Upper lobe of left lung (tissue), 6 donors: ENCODE measurements at places on chromosomes 1 and 21. TPM values are rescaled to one million over a fixed set of nuclear protein-coding genes. Genes with fewer than 3 reads are reported as not detected.

- DNase-seq: no peak
Observed at GRCh38 chr1:19946331-19946751, 22.9 kb upstream of the PLA2G2E start.

GRCh38 chr1:215267495-215267894 is 185.0 kb downstream of the KCNK2 start:
- no peak for DNase-seq

DNA sequence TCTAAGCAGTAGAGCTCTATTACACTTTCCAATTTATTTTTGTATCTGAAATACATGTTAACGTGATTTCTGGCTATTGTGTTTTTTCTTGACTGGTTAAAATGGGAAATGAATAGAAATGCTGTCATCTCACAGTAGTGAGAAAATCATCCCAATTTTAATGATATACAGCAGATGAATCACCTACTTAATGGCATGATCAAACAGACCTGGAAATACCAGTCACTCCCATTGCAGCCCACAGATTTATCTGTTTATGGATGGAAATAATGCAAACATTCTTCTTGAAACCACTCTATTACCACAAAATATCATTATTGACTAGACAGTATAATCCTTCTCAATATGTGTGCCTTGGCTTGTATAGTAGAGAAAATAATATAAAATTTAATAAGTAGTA is 497.8 kb upstream of the ADAMTS5 start:
- DNase-seq: no peak

- DNase-seq: no peak
Observed at GRCh38 chr1:993379-993995, 6.4 kb downstream of the HES4 start.

- no peak for DNase-seq
Observed at GRCh38 chr1:92951141-92951582, 10.1 kb downstream of the DIPK1A start.

GRCh38 chr1:52210044-52210443 is 68.2 kb downstream of the ZFYVE9 start:
- no peak for DNase-seq

DNA sequence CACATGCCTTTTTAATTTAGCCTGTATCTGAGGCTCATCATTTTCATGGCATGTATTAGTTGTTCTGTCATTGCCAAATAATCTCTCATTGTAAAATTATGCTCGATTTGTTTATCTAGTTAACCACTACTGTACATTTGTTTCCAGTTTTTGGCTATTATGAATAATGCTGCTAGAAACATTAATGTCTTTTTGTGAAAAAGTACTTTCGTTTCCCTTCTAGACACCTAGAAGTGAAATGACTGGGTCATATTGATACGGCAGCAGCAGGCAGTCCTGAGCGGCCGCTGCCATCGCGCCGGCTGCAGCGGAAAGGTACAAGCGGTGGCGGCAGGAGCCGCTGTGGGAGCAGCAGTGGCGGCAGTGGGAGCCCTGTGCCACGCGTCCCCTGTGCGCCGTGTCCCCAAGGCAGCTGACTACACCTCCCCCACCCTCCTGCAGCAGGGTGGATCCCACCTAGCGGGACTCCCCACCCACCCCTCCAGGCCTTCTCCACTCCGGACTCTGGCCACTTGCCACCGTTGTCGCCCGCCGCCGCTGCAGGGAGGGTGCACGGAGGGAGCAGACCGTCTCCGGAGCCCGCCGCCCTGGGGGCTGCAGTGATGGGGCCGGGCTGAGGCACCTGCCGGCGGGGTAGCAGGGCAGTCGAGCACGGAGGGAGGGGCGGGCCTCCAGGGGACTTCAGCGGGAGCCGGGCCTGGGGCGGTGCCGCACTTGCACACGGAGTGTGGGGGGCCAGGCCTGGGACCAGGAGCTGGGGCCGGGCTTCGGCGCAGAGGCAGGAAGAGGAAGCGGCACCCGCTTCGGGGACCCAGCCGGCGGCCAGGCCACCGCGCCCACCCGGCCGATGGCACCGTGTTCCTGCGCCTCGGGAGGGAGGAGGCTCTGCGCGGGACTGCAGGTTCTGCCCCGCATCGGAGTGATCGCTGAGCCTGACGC is 66.8 kb upstream of the RGS7 start:
- DNase-seq: peak; percentile 85

GRCh38 chr1:243575070-243575469 is 275.0 kb downstream of the AKT3 start:
- no peak for DNase-seq

DNA sequence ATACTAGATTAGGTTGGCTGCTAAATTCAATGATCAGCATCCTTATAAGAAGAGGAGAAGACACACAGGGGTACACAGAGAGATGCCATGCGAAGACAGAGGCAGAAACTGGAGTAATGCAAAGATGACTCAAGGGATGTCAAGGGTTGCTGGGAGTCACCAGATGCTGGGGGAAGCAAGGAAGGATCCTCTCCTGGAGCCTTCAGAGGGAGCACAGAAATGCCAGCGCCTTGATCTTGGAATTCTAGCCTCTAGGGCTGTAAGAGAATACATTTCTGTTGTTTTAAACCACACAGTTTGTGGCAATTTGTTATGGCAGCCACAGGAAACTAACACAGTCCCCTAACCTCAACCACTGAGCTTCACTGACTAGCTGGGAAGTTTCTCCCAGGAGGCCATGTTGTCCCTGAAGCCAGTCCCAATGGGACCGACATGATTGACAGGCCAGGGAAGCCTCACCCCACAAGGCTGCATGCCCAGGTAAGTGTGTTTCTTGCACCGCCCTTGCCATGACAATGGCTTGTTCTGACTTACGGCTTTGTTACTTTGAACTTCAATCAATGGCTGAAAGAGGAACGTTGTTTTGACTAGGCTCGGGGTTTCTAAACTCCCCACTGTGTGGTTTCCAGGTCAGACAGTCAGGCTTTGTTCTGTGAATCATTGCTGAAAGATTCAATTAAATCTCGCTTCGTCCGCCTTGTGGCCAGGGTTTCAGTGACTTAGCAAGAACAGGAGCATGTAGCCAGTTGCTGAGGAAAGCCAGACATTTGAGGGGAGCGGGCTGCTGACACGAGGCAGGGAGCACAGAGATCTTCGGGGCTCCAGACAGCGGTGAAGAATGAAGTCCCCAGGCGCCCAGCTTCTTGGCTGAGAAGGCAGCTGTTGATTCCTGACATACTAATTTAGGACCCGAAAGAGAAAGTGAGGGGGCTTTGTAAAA is 62.3 kb downstream of the RUNX1 start:
- DNase-seq: no peak

DNA sequence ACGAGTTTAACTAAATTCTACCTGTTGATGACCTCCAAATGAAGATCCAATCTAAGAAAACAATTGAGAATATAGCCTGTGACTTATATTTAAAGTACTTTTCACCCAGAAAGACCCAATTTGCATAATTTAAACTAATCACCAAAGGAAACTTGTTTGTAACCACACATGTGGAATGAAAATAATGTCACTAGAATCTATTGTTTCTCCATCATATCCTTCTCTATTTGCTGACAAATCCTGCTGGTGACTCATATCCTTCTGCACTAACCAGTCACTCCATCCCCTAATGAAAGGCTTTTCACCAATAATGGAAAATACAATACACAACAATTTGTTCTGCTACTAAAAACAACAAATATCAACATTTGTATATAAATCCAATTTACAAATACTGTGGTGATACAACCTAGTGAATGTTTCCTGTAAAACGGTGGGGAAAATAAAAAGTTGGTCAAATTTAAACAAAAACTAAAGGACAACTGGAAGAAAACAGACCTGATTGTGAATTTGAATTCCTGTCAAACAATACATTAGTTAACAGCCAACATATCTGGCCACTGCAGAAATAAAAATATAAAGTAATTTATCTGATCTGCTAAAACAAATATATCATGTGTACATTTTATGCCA is 6.5 kb downstream of the PTP4A2 start:
- DNase-seq: no peak

Gene FMO2
- total RNA-seq: 151 TPM

DNA sequence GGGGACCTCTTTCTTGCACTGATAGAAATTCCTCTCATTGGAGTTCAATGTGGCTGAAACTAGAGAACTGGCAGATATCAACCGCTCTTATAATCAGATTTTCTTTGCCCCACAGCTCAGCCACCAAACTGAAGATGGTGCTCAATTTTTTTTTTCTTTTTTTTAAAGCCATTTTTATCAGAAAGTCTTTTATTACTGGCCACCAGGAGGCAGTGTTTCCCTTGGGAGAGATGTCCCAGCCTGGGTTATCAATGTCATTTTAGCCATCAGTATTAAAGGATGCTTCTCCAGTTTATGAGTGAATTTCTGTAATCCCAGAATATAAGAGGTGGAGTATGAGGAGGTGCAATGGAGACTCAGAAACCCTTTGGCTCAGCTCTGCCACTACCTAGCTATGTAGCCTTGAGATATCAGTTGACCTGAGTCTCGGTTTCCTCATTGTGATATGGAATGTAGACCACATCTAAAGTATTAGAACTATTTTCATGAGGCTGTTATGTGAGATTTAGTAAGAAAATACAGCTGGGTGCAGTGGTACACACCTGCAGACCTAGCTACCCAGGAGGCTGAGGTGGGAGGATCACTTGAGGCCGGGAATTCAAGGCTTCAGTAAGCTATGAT is 27.6 kb downstream of the CD244 start:
- DNase-seq: no peak

GRCh38 chr1:51190961-51191360 is 45.1 kb upstream of the RNF11 start:
- no peak for DNase-seq

- no peak for DNase-seq
Observed at GRCh38 chr1:46529031-46529630, 22.3 kb downstream of the KNCN start.

DNA sequence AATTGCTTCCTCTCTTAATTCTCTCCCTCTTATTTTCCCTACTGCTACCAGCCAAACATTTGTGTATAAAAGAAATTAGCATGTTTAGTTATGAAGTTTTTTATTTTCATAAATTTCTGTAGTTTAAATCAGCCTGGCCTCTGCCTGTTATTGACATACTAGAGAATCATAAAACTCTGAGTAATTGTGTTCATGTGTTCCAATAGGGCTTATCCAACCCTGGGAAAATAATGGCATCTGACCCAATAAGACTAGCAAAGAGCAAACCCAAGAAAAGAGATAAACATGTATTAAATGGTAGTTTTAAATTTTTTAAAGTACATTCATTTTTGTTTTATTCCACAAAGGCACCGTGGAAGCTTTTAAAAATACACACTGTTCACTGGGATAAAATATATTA is 404.3 kb downstream of the HLX start:
- no peak for DNase-seq

DNA sequence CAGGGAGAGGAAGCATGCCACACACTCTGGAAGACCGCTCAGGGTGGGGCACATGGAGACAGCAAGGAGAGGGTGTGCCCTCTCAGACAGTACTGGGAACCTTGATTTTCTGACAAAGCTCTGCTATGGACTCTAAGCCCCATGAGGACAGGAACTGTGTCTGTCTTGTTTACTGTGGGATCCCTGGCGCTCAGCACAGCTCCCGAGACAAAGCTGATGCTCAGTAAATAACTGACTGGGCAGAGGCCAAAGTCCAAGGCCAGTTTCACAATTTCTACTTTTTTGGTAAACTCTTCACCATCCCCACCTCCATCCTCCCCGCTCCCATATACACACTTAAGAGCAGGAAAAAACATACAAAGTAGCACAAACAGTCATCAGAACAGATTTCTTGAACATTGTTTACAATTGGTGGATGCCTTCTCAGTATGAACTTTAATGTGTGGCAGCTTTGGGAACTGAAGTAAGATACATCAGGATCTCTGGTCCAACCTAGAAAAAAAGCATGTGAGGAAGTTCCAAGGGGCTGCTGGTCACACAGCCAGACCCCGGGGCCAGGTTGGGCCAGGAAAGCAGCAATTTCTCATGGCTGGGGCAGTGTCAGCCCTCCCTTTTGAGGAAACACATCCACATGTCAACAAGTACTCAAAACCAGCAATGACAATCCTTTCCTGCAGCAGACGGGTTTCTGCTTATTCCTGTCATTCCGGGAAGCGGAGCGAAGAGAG is 5.6 kb upstream of the AHCYL1 start:
- no peak for DNase-seq

DNA sequence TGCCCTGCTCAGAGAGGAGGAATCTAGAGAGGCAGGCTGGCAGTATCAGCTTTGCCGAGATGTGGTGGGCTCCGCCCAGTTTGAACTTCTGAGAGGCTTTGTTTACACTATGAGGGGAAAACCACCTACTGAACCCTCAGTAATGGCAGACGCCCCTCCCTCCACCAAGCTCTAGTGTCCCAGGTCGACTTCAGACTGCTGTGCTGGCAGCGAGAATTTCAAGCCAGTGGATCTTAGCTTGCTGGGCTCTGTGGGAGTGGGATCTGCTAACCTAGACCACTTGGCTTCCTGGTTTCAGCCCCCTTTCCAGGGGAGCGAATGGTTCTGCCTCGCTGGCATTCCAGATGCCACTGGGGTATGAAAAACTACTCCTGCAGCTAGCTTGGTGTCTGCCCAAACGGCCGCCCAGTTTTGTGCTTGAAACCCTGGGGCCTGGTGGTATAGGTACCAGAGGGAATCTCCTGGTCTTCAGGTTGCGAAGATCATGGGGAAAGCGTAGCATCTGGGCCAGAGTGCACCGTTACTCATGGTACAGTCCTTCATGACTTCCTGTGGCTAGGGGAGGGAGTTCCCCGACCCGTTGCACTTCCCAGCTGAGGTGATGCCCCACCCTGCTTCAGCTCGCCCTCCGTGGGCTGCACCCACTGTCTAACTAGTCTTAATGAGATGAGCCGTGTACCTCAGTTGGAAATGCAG is 43.6 kb downstream of the C21orf91 start:
- DNase-seq: peak; percentile 24

DNA sequence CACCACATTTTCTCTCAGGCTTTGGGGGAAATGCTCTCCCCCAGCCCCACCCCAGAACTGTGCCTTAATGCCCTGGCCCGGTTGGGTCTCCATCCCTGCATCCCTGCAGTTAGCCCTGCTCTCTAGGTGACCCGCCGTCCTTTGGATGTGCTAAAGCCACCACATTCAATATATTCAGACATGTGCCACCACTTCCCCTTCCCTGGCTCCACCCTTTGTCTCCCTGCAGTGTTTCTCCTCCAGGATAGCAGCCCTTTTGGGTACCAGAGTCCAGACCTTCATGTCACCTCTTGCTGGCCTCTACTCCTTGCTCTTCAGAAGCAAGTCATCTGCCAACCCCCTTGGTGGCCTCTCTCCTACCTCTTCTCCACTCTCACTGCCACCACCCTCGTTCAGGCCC is 41.8 kb downstream of the RUNX1 start:
- no peak for DNase-seq

DNA sequence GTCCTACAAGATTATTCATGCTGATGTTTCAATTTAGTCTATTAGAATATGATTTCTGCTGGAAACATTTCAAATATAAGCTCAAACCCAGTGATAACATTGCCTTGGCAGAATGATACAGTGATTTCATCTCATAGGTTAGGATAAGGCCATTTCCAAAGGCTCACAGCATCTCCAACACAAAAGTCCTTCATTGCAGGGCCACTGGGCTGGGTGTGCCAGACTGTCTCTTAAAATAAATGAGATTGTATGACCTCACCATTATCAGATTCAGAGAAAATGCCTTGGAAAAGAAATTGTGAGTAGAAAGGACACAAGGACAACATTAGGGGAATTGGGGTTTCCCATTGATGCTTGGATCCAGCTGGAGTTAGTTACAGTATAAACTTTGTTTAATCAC is 30.4 kb downstream of the NGF start:
- DNase-seq: no peak
